ENCODE measurements at places on chromosomes 1 and 21.
A peak's percentile ranks its signal among the peaks of the same experiment; 100 is the strongest.

- no peak for DNase-seq
Measured at GRCh38 chr1:86841116-86841515, 72.8 kb downstream of the SELENOF start.

GRCh38 chr1:94871031-94871430 lies 50.9 kb downstream of the SLC44A3 start:
- peak; percentile 50 for DNase-seq

DNA sequence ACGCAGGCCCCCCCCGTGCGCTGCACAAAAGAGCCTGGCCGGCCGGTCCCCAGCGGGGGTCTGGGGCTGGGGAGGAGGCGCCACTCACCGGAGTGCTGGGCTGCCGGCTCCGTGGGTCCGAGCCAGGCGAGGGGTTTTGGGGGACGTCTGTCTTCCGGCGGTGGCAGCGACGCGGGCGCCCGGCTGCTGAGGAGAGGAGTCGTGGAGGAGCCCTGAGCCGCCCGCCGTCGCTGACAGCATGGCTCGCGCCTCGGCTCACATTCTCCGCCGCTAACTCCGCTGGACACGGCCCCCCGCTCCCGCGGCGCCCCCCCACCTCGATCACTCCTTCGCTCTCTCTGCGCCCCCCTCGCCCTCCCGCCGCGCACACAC lies 649 bp downstream of the AHDC1 start:
- no peak for DNase-seq

GRCh38 chr1:201791051-201791778 lies 37.7 kb upstream of the IPO9 start:
- peak; percentile 49 for DNase-seq

- peak; percentile 51 for DNase-seq
Measured at GRCh38 chr1:51946300-51946699, 44.2 kb downstream of the RAB3B start.

DNA sequence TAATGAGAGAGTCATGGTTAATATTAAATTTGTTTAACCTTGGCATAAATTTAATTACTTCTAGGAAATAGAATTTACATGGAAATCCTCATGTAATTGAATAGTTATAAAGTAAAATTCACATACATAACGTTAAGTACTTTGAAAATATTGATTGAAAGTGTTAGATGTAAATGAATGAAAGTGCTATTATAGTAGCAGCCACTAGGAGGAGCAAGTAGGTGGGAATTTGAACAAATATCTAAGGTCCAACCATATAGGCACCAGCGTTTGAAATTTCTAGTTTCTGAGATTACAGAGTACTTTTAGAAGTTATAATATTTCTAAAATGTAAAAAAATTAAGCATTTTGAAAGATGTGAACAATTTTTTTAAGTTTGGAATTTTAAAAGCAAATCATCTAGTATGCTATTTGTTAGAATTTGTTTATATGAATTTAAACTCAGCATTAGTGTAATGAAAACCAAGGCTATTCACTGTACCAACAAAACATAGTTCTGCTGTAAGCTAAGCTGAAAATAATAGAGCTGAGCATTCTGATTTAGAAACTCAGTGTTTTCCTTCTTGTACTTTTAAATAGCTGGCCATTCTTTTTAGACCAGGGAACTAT lies 3.3 kb downstream of the B3GALT2 start:
- peak; percentile 66 for DNase-seq

GRCh38 chr1:10637400-10637799 lies 159.0 kb downstream of the CASZ1 start:
- no peak for DNase-seq

DNA sequence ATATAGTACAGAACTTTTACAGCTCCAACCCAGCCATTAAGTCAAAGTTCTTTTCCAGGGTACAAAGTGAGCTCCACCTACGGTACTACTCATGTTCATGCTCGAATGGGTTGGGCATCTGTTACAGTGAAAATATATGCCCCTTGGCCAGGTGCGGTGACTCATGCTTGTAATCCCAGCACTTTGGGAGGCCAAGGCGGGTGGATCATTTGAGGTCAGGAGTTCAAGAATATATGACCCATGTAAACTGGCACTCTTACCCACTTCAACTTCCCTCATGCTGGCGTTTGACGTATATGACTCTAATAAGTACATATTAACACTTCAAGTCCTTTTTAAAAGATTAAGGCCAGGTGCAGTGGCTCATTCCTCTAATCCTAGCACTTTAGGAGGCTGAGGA lies 71.3 kb upstream of the PKN2 start:
- no peak for DNase-seq

GRCh38 chr1:54813485-54814125 lies 12.5 kb upstream of the TTC22 start:
- no peak for DNase-seq

DNA sequence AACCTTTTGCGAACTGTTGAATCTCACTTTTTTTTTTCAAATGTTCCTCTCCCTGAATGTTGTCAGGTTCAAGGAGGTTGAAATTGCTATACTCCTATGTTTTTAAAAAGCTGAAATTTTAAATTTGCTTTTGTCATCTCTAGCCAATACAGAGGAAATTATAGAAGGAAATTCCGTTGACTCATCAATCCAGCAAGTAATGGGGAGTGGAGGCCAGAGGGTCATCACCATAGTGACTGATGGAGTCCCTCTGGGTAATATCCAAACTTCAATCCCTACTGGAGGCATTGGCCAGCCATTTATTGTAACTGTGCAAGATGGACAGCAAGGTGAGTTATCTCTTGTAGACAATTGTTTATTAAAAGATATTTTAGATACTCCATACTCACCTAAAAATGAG lies 36.3 kb downstream of the GABPB2 start:
- DNase-seq, result peak; percentile 20

DNA sequence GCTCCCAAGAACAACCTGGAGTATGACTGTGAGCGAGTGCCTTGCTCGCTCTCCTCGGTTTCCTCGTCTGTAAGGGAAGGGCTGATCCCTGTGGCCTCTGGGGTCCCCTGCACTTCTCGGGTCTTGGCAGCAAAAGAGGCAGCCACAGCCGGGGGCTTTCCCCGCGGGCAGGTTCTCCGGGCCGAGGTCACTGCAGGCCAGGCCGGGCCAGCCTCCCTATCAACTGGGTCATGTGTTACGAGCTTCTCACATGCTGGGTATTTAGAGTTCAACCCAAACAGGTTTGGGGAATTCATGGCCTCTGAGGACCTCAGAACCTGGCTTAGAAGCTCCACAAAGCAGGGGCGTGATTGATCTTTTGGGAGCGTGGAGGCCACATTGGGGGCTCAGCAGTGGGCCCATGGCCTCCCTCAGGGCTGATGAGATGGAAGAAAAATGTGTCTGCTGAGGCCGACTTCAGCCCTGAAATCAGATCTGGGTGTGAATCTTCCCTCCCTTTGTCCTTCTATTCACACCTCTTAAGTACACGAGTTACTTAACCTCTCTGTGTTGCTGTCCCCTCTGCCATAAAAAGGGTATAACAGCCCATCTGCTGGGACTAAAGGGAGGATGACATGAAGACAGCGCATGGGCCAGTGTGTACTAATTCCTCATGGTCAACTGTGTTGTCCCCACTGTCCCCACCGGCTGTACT lies 103.7 kb downstream of the PRDM2 start:
- no peak for DNase-seq

GRCh38 chr1:20540281-20540680 lies 12.1 kb upstream of the FAM43B start:
- DNase-seq, result no peak

DNA sequence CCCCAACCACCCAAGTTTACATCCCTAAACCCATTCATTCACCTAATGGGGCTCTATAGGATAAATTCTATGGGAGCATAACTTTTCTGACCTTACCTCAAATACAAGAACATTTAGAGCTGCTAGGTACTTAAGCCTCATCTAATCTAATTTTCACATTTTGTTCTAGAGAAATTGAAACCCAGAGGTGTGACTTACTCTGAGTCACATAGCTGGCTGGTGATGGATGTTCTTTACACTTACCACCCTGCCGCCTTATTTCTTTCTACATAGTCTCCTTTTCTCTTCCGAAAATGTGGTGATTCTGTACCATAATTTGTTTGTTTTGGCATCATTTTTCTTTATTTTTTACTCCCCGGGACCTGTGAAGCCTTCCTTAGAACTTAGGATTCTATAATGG lies 20.3 kb downstream of the TIPRL start:
- no peak for DNase-seq

DNA sequence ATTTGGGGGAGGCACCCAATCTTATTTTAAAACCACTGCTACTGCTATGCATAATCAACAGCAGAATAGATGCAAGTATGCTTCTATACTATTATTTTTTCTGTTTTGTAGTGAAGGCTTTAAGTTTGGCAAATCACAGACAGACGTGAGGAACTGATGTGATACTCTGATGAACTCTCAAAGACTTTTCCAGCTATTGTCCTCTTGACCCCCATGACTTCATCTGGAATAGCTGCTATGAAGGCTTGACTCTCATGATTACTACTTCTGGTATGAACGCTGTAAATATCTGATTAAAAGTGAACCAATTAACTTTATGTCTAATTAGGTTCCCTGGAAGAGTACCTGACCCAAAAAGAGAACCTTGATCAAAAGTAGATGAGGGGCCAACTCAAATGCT lies 49.1 kb downstream of the EYA3 start:
- no peak for DNase-seq
